Lung microvascular endothelial cell (primary cell): ENCODE measurements at places on chromosomes 6 and 20. TPM values are rescaled to one million over a fixed set of nuclear protein-coding genes. Genes with fewer than 3 reads are reported as not detected.

TMEM244 gene
- not detected in 2 replicates for total RNA-seq

NOTCH4 gene
- total RNA-seq: 9.1 and 14.8 TPM in 2 replicates

GABRR1 gene
- total RNA-seq: not detected in 2 replicates

OR2J3 gene
- not detected in 2 replicates for total RNA-seq

ID1 gene
- total RNA-seq: 478 and 838 TPM in 2 replicates

TMEM217 gene
- 7.4 and 8.5 TPM in 2 replicates for total RNA-seq

FRK gene
- total RNA-seq: under 0.01 TPM in 2 replicates

FNDC1 gene
- total RNA-seq: not detected in 2 replicates

FAM184A gene
- total RNA-seq: under 0.01 and 0.40 TPM in 2 replicates

ITPR3 gene
- 6.7 and 16.8 TPM in 2 replicates for total RNA-seq

DCBLD1 gene
- 24.4 and 32.3 TPM in 2 replicates for total RNA-seq

ADGRF4 gene
- total RNA-seq: not detected in 2 replicates

FAM209B gene
- total RNA-seq: not detected in 2 replicates

WASF1 gene
- total RNA-seq: 6.8 and 8.7 TPM in 2 replicates

LY6G6D gene
- not detected in 2 replicates for total RNA-seq

CABLES2 gene
- 0.40 and 0.44 TPM in 2 replicates for total RNA-seq

COX4I2 gene
- total RNA-seq: not detected in 2 replicates

OPN5 gene
- total RNA-seq: not detected in 2 replicates

ZC2HC1B gene
- not detected in 2 replicates for total RNA-seq

GPR63 gene
- under 0.01 TPM in 2 replicates for total RNA-seq

ADGRB3 gene
- not detected in 2 replicates for total RNA-seq

GATA5 gene
- total RNA-seq: not detected in 2 replicates

FGD2 gene
- not detected in 2 replicates for total RNA-seq

SH3BGRL2 gene
- total RNA-seq: 47.7 and 123 TPM in 2 replicates

BMP7 gene
- not detected in 2 replicates for total RNA-seq

LIME1 gene
- total RNA-seq: 0.87 and 1.4 TPM in 2 replicates

SLC17A1 gene
- total RNA-seq: not detected in 2 replicates

BTN1A1 gene
- total RNA-seq: not detected in 2 replicates

LY86 gene
- not detected in 2 replicates for total RNA-seq

RTEL1 gene
- total RNA-seq: 4.4 and 4.6 TPM in 2 replicates

TREML2 gene
- total RNA-seq: not detected in 2 replicates

RBBP8NL gene
- total RNA-seq: not detected in 2 replicates

TBX18 gene
- total RNA-seq: 2.0 and 4.4 TPM in 2 replicates

CGAS gene
- 0.60 and 1.5 TPM in 2 replicates for total RNA-seq

SOBP gene
- total RNA-seq: 0.20 and 0.65 TPM in 2 replicates

SLC22A7 gene
- total RNA-seq: not detected in 2 replicates

C6orf52 gene
- total RNA-seq: 0.22 TPM in 1 of 2 replicates, not detected in the other

NHSL1 gene
- total RNA-seq: 23.1 and 30.2 TPM in 2 replicates

FAM110A gene
- 1.3 and 1.4 TPM in 2 replicates for total RNA-seq

COL9A3 gene
- 0.44 and 0.99 TPM in 2 replicates for total RNA-seq

RAMACL gene
- total RNA-seq: 1.3 and 2.6 TPM in 2 replicates

HSD17B8 gene
- 7.0 and 8.5 TPM in 2 replicates for total RNA-seq

FRS3 gene
- total RNA-seq: 0.60 and 0.65 TPM in 2 replicates

TDRD6 gene
- total RNA-seq: under 0.01 TPM in 1 of 2 replicates, not detected in the other

PI16 gene
- 0.22 TPM in 1 of 2 replicates, not detected in the other for total RNA-seq

PPIL6 gene
- 0.22 and 0.60 TPM in 2 replicates for total RNA-seq
